ENCODE measurements at places on chromosomes 11 and 22.

GRCh38 chr22:17961446-17961729 lies 63.0 kb downstream of the MICAL3 start:
- DNase-seq = no peak

GRCh38 chr22:28728002-28728401 lies 13.6 kb downstream of the CHEK2 start:
- no peak for DNase-seq

DNA sequence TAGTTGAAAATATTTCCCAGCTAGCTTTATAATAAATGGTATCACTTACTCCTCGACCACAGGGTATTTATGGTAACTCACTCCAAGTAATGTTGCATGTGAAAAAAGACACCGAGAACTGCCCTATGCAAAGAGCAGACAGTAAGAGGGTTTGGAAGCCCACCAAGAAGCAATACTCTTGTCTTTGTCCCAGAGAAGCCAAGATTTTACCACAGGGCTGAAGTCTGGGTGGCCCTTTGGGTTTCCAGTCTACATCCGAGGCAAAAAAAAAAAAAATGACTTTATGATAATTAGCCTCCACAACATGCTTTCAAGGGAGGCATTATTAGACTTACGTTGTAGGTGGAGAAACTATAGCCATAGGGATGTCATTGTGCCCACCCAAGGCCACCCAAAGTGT lies 83.6 kb downstream of the CCDC34 start:
- no peak for DNase-seq

- DNase-seq = no peak
These were observed 501 bp downstream of the CD151 start for GRCh38 chr11:833114-833791.

- DNase-seq = no peak
These were observed 990.9 kb downstream of the BRD1 start for GRCh38 chr22:48836673-48837340.

DNA sequence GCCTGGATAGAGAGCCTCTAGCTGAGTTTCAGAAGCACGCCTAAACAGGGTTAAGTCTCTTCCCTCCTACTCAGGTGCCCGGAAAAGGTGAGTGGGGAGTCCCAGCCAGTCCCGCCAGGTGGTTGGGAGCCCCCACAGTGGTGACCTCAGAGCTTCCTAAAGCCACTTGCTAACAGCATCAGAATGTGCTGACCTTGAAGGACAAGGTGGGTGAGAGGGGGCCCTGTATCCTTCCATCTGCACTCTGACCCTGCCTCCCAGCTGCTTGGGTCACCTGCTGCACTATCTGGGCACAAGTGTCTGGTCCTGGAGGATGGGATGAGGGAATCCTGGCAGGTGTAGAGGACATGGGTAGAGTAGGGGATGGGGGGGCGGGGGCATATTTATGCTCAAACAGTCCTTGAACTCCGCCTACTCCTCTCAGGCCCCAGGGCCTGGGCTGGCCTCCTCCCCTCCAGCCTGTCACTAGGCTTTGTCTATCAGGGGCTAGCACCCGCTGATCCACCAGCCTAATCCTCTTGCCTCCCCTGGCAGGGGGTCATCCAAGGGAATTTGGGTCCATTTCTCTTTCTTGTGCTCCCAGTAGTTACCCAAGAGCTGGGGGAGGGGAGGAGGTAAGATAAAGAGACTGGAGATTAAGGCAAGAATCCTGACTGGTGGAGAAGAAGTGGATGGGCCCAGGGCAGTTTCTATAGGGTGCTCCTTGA lies 3.4 kb downstream of the USP2 start:
- DNase-seq = no peak

DNA sequence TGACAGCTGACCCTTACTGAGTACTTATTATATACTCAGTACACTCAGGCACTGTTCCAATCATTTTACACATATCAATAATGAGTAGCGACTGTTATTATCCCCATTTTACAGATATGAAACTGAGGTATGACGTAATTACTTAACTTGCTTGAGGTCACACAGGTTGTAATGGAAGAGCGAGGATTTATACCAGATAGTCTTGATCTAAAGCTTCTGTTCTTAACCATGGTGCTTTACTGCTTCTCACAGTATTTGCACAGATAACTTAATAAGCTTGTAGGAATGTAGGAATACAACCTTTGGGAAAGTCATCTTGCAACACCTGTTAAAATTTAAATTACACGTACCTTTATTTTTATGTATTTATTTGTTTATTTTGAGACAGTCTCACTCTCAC lies 31.7 kb upstream of the TMEM135 start:
- DNase-seq = no peak

GRCh38 chr11:122405547-122406341 lies 249.8 kb upstream of the UBASH3B start:
- no peak for DNase-seq

DNA sequence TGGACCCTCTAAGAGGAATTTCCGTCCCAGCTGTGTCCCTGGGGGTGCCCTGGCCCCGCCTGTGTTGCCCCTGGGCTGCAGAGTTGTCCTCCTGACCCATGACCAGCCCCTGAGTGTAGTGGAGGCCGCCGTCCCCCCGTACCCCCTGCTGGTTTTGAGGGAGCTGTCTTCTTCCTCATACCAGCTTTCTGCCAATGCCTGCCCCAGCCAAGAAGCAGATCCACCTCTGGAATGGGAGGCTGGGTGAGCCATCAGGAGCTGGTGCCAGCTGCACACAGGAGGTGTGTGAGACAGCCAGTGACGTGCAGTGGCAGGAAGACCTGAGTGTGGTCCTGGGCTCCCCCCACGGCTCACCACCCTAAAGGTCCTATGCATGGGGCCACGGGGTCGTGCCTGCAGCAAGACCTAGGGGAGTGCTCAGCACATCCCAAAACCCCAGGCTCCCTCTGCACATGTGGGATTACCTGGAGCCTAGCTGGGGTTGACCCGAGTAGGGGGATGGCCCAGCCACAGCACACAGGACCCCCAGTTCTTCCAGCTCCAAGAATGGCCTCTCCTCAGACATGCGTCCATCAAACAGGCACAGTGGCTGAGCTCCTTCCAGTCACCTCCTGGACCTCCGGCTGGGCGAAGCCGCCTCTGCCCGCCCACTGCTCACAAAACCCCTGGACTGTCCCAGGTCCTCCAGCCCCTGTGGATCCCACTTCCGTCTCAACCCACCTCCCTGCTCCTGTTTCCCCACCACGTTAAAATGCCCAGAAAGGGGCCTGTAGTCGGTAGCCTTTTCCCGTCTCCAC lies 647.6 kb downstream of the BRD1 start:
- no peak for DNase-seq

- DNase-seq = no peak
These were observed 48.9 kb upstream of the NECTIN1 start for GRCh38 chr11:119777940-119778339.

- DNase-seq = no peak
These were observed 394.3 kb downstream of the TMEM135 start for GRCh38 chr11:87432022-87432421.

- DNase-seq = no peak
These were observed 4.3 kb upstream of the BUD13 start for GRCh38 chr11:116777056-116777455.

- no peak for DNase-seq
These were observed 67.2 kb upstream of the CD82 start for GRCh38 chr11:44498089-44498871.

DNA sequence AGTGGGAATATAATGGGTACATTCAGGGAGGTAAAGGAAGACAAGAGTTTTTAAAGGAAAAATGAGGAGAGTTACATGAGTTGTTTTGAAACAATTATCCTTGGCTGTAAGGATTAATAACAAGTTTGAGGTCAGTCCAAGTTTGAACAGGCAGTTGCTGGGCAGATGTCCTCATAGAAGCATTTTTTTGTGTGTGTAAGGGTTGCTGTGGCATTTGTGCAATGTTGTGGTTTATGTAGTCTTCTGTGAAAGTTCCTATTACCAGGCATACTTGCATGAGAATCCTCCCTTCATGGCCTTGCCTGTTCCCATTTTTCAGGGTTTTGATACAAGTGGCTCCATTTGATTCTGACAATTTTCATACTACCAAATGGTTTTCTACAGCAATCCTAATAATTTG lies 400.2 kb downstream of the KCNA4 start:
- DNase-seq = no peak

All from esophagus squamous epithelium (tissue), 5 donors.